Stimulated activated CD8-positive, alpha-beta memory T cell treated with anti-CD3 and anti-CD28 coated beads, Interleukin-15, amount 100 ng/mL, for 1 hour (primary cell): ENCODE measurements at places on chromosomes 2 and 18.
A peak's percentile ranks its signal among the peaks of the same experiment; 100 is the strongest.

DNA sequence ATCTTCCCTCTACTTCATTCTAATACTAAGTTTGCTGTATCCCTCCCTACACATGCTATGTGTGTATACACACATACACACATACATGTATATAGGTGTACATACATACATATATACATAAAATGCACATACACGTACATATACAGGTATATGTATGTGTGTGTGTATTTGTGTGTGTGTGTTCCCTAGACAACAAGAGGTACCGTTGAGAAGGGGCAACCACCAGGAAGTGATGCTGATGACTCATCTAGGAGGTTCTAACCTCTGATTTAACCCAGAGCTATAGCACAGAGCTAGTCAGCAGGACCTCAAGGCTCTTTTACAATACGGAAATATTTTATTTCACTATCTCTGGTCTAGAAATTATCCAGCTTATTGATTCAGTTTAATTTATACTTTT lies 139.2 kb downstream of the LAMA3 start:
- peak; percentile 9 for DNase-seq

- no peak for DNase-seq
Measured at GRCh38 chr18:71583252-71583651, 960.9 kb downstream of the CBLN2 start.

- no peak for DNase-seq
Measured at GRCh38 chr2:211833582-211834279, 704.9 kb downstream of the ERBB4 start.

DNA sequence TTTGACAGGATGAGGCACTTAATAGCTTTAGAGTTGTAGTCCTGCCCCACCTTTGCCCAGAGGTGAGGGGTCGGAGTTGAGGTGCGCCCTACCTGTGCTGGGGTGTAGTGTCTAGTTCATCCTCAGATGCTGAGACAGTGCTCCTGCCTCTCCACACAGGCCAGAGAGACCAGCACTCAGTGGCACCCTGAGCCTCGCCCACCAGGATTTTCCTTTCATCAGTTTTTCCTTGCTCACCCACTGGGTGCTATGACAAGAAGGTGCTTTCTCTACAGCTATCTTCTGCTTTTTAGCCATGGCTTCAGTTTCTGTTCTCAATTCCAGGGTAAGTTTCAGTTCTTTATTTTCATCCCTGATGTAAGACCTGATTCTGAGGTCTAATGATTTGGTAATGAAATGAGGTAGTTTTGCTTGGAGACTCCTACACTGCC lies 16.8 kb upstream of the TMEM131 start:
- no peak for DNase-seq

- DNase-seq, result no peak
Measured at GRCh38 chr18:2312440-2312839, 258.9 kb downstream of the METTL4 start.

DNA sequence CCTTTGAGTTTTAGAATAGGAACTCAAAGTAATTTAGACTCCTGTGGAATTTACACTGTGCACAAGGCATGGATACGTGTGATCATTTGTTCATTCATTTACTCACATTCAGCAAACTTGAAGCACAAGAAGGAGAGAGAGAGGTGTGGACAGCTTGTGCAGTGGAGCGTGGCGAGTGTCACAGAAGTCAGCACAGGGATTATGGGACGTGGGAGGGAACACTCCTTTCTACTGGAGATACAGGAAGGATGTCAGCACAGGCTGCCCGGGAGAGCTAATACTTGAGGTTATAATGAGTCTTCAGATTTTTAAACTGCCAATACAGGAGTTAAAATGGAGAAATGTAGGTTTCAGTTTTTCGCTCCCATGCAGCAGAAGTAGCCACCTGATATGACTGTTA lies 7.0 kb downstream of the FAM228A start:
- DNase-seq, result no peak

DNA sequence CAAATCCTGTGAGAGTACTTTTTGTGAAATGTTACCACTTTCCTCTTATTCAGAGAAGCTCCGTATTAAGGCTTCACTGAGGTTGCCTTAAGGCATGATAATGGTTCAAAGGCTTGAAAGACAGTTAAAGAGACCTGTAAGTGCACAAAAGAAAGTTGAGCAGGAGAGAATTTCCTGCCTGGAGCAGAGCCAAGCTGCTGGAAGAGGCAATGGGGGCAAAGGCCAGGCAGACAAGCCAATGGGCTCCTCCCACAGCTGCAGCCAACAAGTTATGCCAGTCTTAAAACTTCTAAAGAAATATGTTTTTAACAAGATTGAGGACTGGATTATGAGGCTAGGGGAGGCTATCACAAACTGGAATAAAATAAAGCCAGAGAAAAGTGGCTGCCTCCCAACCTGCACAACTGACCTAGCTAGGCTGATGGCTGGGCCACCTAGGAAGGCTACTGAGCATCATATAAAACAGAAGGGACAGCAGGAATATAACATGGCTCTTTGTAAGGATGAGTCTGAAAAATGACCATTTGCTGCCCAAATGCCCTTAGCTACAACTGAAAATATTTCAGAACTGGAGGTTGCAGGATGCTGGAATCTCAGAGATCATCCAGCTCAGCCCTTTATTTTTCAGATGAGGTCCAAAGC lies 2.1 kb downstream of the IL1B start:
- DNase-seq, result no peak

- no peak for DNase-seq
Measured at GRCh38 chr2:184824597-184824996, 226.3 kb downstream of the ZNF804A start.

DNA sequence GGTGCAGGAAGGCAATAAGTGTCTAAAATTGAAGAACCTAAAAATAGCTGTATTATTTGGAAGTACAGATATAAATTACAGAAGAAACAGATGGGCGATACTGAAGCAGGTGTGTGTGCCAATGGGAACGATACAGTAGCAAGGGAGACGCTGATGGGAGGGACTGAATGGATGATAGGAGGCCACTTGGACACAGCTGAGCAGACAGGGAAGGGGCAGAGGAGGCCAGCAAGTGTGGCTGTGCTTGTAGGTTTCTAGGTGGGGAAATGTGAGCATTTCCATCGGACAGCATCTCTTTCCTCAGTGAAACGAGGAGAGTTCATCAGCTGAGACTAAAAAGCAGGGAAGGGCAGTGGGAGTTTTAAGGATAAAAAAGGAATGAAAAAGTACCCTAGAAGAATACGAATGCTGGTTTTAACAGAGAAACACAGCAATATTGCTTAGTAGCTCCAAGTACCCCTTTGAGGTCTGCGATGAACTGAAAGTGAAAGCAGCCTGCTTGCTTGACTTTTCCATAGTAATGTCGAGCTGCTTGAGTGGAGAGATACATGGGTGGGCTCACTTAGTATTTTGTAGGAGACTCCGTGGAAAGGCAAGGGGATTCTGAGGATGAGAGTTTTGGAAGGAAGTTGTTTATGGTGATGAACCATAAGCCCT lies 91.7 kb upstream of the EPC2 start:
- no peak for DNase-seq
